LHCN-M2 (cell line): ENCODE measurements at places on chromosomes 4 and X. TPM values are rescaled to one million over a fixed set of nuclear protein-coding genes. Genes with fewer than 3 reads are reported as not detected.

- DNase-seq = no peak
These were observed 629.6 kb downstream of the TLL1 start for GRCh38 chr4:166502660-166503059.

DNA sequence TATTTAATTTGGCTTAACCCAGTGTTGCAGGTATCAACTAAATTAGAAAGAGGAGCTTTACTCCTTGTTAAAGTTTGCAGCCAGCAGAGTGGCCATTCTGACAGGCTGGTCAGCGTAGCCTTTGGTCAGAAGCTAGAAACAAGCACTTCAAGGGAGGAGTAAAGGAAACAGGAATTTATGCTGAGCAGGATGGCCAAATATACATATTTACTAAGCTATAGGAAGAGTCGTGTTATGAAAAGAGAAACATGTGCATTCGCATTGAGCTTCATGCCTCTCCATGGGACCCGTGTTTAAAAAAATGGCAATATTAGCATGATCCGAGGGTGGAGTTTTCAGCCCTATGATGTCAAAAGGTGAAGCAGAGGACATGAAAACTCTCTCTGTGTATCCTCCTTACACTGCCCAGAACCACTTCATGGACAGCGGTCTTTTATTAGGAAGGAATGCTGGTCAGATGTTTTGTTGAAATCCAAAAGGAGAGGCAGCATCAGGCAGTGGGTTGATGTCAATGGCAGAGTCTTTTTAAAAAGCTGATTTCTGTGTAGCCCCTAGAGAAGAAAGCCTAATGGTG, 71.8 kb upstream of the MAPK10 start:
- no peak for DNase-seq

The SRPK3 gene
- total RNA-seq = 0.45 and 1.3 TPM in 2 replicates

The IGSF1 gene
- total RNA-seq = not detected in 2 replicates

The MAGEA8 gene
- not detected in 2 replicates for total RNA-seq
